ENCODE measurements at places on chromosomes 1 and 21.

GRCh38 chr1:10728595-10729410, 67.6 kb downstream of the CASZ1 start:
- no peak for DNase-seq

- no peak for DNase-seq
Measured at GRCh38 chr1:234477386-234478151, 1.4 kb downstream of the TARBP1 start.

DNA sequence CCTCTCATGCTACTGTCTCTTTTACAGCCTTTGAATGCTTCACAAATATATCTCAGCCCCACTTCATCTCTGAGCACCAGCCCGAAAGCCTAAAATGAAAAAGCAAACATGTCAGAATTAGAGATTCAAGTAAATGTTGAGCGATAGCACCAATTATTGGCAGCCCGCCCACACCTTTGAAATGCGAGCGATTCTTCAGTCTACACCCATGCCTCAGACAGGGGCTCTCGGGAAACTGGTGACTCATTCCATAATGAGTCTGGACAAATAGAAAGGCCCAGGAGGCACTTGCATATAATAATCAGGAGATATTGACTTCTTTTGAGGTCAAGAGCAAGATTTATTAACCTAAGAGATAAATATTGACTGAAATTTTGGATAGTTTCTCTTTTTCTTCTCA, 487.3 kb upstream of the PTBP2 start:
- DNase-seq: peak; percentile 20

GRCh38 chr1:31084782-31085569, 19.5 kb upstream of the PUM1 start:
- DNase-seq: no peak

GRCh38 chr1:2290171-2290578, 62.1 kb downstream of the SKI start:
- DNase-seq: no peak

- no peak for DNase-seq
Measured at GRCh38 chr1:109357616-109358015, 40.1 kb downstream of the SORT1 start.

DNA sequence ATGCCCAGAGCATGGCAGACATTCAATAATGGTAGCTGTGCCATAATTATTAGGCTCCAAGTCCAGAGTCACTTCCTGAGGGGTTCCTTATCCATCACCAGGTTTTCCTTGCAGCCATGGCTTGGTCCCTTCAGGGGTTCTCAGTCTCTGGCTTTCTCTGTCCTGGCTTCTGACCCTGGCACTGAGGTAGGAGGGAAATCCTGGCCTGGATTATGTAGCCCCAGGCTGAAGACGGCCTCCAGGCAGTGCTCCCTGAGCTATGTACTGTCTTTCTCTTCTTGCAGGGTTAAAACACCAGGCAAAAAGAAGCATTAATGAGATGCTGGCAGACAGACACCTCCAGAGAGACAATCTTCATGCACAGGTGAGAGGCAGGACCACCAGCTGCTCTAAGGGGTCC, 9.5 kb upstream of the PADI3 start:
- DNase-seq: peak; percentile 63

DNA sequence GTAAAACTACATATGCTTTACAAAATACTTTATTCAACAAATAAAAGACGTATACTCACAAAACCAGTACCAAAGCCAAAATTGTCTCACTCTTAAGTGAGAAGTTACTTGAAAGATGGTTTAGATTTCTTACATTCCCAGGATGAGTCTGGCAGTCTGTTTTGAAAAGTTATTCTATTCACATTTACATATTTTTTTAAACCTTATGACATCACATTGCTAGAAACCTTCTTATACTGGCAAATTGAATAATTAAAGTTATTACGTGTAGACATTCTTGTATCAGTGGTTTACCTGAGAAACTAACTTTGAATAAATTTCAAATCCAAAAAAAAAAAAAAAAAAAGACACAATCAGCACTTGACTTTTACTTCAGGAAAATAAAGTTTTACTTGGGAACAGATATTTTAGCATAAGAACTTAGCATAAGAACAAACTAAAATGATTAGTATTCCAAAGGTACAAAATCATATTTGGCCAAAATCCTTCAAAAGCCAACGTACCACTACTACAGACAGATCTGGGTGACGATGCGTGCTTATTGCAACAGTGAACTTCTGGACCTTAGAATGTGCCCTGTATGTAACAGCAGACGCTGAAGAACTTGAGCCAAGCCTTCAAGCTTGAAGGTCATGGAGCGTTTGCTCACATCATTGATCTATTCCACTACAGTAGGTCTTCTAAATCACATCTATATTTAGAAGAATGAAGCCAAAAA, 2.5 kb downstream of the CDC42BPA start:
- DNase-seq: peak; percentile 62

- DNase-seq: no peak
Measured at GRCh38 chr1:62676611-62677356, 11.4 kb downstream of the DOCK7 start.

DNA sequence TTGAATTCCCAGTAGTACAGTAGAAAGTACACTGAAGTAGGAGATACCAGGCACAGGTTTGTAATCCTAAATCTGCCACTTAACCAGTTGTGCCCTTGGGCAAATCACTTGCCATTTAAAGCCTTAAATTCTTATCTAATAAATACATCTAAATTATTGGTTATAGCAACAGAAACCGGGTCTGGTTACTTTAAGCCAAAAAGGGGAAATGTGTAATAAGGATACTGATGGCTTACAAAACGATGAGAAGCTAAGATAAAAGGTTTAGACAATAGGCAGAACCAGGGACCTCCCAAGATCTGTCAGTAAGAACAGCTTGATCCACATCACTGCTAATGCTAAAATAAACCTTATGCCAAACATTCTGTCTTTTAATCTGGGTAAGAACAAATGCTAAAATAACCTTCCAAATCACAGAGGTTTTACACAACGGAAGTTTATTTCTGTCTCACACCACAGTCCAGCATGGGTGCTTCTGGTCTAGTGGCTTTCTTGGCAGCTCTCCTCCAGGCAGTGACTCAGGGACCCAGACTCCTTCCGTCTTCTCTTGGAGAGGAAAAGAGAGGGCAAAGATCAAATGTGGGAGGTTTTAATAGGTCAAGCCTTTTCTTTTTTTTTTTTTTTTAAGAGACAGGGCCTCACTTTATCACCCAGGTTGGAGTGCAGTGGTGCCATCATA, 16.5 kb upstream of the ZMYM1 start:
- no peak for DNase-seq

- DNase-seq: no peak
Measured at GRCh38 chr1:11354893-11355553, 82.0 kb downstream of the UBIAD1 start.

DNA sequence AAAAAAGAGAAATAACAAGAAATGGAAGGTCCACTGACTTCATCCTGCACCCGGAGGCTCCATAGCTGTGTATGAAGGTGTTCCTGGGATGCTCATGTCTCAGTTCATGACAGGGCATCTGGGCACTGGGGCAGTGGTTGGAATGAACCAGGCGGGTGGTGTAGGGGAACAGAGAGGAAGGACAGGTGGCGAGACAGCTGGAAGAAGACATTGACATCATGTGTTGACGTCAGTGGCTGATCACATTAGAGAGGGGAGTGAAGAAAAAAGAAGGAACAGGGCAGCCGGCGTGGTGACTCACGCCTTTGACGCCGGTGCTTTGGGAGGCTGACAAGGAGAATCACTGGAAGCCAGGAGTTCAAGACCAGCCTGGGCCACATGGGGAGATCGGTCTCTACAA, 50.1 kb downstream of the HUNK start:
- no peak for DNase-seq

DNA sequence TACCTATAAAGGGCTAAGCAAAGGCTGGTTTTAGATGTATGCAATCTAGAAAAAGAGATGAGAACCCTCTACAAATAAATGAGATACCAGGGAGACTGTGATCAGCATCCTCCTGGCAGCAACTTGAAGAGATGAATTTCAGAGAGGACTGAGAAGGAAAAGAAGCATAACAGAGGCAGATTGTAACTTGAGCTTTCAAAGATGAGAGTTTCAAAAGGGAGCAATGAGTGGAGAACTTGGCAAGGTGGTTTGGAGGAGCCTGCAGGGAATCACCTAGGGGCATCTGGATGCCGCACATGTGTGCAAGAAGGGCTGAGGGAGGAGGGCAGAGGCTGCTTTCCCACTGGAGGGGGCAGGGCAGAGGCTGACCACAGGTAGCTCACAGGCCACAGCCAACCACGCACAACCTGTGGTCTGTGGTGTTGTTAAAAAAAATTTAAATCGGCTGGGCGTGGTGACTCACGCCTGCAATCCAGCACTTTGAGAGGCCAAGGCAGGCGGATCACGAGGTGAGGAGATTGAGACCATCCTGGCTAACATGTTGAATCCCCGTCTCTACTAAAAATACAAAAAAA, 50.2 kb downstream of the PCNX2 start:
- no peak for DNase-seq

DNA sequence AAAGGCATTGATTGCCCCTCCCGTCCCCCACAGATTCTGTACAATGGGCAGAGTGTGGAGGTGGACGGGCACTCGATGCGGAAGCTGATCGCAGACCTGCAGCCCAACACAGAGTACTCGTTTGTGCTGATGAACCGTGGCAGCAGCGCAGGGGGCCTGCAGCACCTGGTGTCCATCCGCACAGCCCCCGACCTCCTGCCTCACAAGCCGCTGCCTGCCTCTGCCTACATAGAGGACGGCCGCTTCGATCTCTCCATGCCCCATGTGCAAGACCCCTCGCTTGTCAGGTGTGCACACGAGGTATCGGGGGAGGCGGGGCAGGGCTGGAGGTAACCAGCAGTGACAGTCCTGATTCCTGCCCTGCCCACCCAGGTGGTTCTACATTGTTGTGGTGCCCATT, 44.8 kb upstream of the KDM4A start:
- no peak for DNase-seq

GRCh38 chr1:92365378-92366039, 66.7 kb downstream of the RPAP2 start:
- DNase-seq: no peak

DNA sequence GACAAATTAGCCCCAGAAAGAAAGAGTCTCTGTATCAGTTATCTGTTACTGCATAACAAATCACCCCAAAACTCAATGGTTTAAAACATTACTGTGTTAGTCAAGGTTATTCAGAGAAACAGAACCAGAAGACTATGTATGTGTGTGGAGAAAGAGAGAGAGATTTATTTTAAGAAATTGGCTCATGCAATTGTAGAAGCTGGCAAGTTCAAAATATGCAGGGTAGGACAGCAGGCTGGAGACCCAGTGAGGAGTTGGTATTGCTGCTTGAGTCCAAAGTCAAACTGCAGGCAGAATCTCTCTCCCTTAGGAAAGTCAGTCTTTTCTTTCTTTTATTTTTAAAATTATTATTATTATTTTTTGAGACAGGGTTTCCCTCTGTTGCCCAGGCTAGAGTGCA, 50.2 kb upstream of the TNR start:
- DNase-seq: no peak

DNA sequence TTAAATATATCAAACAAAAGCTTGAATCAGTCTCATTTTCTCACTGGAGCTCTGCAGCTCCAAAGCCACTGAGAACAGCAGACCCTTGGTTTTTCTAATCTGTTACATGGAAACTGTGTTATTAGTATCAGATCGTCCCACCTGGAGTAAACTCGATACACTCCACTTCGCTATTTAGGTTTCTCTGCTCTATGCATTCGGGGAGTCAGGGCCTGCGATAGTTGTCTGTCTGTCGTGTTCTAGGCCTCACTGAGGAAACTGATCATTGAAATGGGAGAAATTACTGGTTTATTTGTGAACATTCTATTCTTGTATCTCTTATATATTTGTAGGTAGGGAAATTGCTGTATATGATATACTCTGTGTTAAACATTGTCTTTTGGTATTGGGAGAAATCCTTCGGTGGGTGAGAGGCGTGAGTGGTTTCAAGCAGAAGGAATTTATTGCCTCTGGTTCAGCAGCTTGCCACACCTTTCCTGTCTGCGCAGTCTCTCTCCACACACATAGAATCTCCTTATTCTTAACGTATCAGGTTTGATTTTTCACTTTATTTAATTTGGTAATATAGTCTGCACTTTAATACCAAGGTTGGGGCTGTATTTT, 8.5 kb downstream of the PRDM2 start:
- DNase-seq: no peak

GRCh38 chr1:150966011-150966410, 8.6 kb downstream of the CERS2 start:
- DNase-seq: no peak

- no peak for DNase-seq
Measured at GRCh38 chr1:33824971-33825370, 38.9 kb upstream of the HMGB4 start.

- peak; percentile 66 for DNase-seq
Measured at GRCh38 chr1:94805912-94806311, 14.2 kb upstream of the SLC44A3 start.

DNA sequence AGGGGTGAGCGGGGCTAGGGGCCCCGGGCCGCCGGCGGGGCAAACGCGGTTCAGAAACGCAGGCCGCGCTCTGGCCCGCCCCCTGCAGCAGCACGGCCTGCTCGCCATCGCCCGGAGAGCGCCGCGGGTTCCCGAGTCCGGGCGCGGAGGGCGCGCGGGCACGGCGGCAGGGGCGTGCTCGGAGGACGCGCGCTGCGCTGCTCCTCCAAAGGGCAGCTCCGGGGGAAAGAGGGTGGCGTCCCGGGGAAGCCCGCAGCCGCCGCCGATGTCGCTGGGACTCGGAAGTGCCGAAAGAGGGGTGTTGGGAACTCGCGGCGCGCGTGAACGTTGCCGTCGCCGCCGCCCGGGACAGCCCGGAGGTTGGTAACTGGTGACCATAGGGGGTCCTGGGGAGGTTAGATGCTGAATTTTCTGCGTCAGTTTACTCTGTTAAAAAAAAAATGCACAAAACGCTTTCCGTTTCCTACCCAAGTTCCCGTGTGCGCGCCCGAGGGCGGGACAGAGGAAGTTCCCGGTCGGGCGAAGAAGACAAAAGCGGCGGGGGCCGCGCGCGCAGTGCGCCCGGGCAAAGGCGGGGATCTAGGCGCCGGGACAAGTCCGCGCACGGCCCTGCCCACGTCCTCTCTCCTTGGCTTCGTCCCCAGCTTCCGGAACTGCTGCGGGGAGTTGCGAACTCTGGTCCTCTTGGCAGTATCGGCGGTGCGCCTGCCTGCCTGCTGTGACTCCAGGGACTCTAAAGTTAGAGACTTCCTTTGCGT, at the start of gene HHAT:
Gene HHAT, plus strand, starts transcription at position 157 of the 758 bp plus-strand sequence. CDS start 20,074 bp downstream, outside the sequence.
- DNase-seq: peak; percentile 88

DNA sequence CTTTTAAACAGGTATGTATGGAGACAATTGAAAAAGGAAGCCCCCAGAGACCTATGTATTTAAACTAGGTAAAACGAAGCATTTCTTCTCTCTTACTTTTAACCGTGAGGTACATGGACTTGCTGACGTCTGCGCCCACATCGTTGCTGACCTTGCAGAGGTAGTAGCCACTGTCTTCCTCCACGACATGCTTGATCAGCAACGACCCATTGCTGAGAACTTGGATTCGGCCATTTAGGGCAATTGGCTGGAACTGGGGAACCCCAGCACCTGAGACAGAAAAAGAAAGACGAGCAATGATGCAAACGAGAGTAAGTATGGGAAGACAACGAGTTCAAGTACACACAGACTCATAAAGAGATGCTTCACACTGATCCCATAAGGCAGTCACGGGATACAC, 408.8 kb downstream of the PCP4 start:
- DNase-seq: no peak

Measured in femur (tissue), 1 donor.